ENCODE measurements at places on chromosomes 3 and 15.

GRCh38 chr15:82643992-82644391 lies 3.2 kb downstream of the CPEB1 start:
- DNase-seq: no peak

- DNase-seq: no peak
These were observed 68.3 kb upstream of the GLCE start for GRCh38 chr15:69092159-69092558.

DNA sequence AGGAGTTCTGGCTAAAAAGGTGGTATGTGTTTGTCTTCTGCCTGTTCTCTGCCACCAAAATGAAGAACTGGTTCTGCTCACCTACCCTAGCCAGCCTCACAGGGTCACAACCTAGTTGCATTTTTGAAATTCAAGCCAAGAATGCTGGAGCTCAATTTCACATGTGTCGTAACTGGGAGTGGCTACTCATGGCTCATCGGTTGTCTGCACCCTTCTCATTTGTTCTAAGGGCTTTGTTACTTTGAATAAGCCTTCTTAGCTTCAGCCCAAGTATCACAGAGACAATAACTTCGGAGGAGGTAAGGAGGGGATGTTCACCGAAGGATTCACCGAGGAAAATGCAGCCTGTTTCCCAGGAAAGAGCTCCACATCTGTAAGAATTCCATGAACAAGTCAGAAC lies 134.3 kb upstream of the RARB start:
- DNase-seq: no peak

DNA sequence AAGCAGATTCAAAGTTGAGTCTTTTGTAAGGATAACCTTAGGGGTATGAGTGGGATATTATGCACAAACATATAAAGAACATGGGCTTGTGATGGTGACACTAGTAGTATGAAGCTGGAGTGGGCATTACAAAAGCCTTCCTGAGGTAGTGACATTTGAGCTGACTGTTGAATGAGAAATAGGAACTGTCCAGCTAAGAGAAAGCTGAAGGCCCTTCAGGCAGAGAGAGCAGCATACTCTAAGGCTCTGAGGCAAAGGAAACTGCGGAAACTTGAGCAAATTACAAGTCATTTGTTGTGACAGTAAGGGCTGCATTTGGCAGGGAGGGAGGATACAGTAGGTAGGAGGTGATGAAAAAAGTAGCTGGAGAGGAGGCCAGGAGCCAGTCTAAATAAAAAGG lies 190.7 kb upstream of the CD96 start:
- DNase-seq: no peak

DNA sequence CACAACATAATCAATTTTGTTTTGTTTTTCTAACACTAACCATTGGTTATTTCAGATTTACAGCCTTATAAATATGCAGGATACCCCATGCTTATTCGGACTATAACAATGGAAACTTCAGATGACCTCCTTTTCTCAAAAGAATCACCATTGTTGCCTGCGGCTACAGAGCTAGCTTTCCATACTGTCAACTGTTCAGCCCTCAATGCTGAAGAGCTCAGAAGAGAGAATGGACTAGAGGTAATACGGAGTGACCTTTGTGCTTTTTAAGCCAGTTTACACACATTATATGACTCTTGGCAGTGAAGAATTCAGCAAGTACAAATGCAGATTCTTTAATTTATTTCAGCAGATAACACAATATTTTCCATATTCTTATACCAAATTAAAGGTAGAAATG lies 81.8 kb downstream of the DNAJC13 start:
- DNase-seq: no peak

DNA sequence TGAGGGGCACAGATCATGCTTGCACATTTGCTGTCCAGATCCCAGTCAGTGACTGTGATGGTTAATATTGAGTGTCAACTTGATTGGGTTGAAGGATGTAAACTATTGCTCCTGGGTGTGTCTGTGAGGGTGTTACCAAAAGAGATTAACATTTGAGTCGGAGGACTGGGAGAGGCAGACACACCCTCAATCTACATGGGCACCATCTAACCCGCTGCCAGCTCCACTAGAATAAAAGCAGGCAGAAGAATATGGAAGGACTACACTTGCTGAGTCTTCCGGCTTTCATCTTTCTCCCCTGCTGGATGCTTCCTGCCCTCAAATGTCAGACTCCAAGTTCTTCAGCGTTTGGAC lies 5.1 kb downstream of the GP9 start:
- no peak for DNase-seq

Data from ascending aorta (tissue), 2 donors.